Foreskin keratinocyte (primary cell): ENCODE measurements at places on chromosomes 2 and 18. TPM values are rescaled to one million over a fixed set of nuclear protein-coding genes. Genes with fewer than 3 reads are reported as not detected.

RMC1 gene
- polyA plus RNA-seq = 17.9 and 22.5 TPM in 2 replicates

ATP6V1B1 gene
- polyA plus RNA-seq = 0.08 TPM in 1 of 2 replicates, not detected in the other

RFTN2 gene
- polyA plus RNA-seq = not detected in 2 replicates

SOS1 gene
- polyA plus RNA-seq = 2.9 and 3.3 TPM in 2 replicates

CACNB4 gene
- 0.02 and 0.03 TPM in 2 replicates for polyA plus RNA-seq

KHK gene
- polyA plus RNA-seq = 4.1 and 5.0 TPM in 2 replicates

CYTIP gene
- not detected in 2 replicates for polyA plus RNA-seq

MTX2 gene
- 56.6 and 58.5 TPM in 2 replicates for polyA plus RNA-seq

SNED1 gene
- not detected in 2 replicates for polyA plus RNA-seq

AFTPH gene
- polyA plus RNA-seq = 15.9 and 18.2 TPM in 2 replicates

MEP1B gene
- polyA plus RNA-seq = not detected in 2 replicates

HOXD13 gene
- not detected in 2 replicates for polyA plus RNA-seq

CPLX4 gene
- not detected in 2 replicates for polyA plus RNA-seq

ZNF396 gene
- 0.36 and 0.38 TPM in 2 replicates for polyA plus RNA-seq

FIGN gene
- 0.57 and 0.95 TPM in 2 replicates for polyA plus RNA-seq

COL3A1 gene
- polyA plus RNA-seq = 0.03 and 0.06 TPM in 2 replicates

ALPP gene
- not detected in 2 replicates for polyA plus RNA-seq

DSG1 gene
- 0.07 and 0.10 TPM in 2 replicates for polyA plus RNA-seq

GLI2 gene
- polyA plus RNA-seq = 0.18 TPM in 1 of 2 replicates, not detected in the other
